Glomerular endothelial cell (primary cell): ENCODE measurements at places on chromosomes 7 and 10. TPM values are rescaled to one million over a fixed set of nuclear protein-coding genes. Genes with fewer than 3 reads are reported as not detected.

Gene AKR1D1
- total RNA-seq, result not detected in 2 replicates

Gene SPDYE16
- 0.24 TPM in 1 of 2 replicates, not detected in the other for total RNA-seq

Gene FEZF1
- not detected in 2 replicates for total RNA-seq

Gene PIK3AP1
- 0.06 and 0.10 TPM in 2 replicates for total RNA-seq

Gene FAM24B
- 3.8 and 4.7 TPM in 2 replicates for total RNA-seq

DNA sequence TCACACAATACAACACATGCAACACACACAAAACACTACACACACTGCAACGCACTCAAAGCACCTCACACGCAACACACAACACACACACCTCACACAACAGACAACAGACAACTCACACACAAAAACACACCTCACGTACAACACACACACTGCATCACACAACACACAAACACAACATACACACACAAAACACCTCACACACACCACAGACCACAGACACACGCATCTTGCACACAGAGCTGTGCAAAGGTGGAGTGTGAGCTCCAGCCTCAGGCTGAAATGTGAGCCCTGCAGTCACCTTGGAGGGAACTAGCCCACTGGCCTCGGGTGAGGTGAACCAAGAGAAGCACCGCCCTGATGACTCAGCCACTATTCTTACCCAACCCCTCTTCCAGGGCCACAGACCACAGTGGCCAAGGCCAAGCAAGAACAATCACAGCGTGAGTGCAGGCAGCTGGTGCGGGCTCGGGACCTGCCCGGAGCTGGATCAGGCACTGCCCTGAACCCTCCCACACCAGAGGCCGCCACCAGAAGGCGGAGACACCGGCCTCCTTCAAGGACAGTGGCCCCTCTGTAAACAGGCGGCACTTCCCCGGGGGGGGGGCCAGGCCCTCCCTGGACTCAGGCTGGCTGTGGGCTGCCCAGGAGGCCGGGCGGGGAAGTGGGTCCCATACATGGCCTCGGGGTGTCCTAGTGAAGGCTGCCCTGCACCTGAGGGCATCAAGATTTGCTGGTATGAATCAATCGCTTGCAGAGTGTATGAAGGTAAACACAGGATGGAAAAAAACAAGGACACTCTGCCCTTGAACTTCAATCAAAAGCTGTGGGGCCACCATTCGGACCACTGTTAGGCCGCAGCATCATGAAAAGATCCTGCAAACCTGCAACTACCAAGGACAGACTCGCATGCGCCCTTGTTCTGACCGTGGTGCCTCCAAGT, 106.7 kb downstream of the TNS3 start:
- no peak for DNase-seq

DNA sequence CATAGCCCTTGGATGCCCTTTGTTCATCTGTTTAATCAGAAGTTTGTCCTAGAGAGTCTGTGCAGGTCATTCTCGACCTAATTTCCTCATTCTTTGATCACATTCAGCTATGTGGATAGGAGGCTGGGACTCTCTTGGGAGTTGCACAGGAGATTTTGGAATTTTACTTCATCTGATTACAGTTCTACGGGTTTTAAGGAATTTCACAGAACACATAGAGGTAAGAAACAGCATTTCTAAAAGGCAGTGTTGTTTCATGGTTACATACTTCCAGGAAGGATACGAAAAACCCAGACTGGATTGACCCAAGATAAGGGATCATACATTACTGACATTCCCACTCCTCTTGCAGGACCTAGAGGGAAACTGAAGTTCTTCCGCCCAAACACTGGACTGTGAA, 45.9 kb downstream of the GATA3 start:
- no peak for DNase-seq

GRCh38 chr10:89032141-89032891, 41.7 kb downstream of the FAS start:
- DNase-seq, result peak; percentile 36

DNA sequence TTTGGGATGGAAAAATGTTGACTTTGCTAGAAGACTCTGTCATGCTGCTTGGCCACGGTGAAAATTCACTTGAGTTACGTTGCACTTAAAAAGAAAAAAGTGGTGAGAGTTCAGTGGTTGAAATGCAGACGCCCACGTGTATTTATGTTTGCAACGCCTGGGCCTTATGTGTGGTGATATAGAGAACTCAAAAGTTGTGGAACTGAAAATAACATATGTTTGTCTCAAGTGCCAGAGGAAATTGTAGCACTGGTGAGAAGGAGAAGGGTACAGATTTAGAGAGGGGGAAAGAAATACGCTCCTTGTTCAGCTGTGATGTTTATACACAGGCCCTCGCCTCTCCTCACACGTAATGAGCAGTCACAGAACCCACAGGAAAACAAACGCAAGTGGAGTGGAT, 73.6 kb downstream of the EMX2 start:
- DNase-seq, result no peak

GRCh38 chr10:110005719-110006118, 2.1 kb upstream of the ADD3 start:
- no peak for DNase-seq

GRCh38 chr10:49368256-49368655, 27.6 kb downstream of the DRGX start:
- DNase-seq, result no peak

DNA sequence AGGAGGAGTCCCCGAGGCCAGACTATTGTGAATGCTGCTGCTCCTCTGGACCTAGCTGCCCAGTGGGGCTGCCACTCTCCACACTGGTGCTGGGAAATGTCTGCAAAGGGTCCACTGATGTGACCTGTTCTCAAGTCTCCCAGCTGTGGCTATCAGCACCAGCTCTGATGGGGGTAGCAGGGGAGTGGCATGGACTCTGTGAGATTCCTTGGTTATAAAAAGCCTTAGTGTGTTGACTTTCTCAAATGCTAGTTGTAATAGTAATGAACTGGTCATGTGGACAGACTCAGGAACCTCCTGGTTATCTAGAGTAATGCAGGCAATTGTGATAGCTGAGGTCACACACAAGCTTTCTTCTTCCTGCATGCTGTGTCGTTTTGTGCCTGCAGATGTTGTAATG, 34.1 kb upstream of the ARMC3 start:
- no peak for DNase-seq

DNA sequence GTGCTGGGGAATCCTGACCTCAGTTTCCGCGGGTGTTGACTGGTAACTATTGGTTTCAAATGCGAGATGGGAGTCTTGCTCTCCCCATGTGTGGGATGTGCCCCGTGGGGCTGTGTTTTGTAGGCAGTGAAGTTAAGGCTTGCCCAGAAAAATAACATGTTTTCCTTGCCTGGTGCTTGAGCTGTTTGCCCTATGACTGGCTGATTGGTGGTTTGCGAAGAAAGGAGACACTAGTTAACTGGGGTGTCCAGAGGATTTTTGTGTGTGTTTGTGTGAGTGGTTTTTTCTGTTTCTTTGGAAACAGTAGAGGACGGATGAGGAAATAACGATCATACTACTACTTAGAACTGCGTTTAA, 61.9 kb downstream of the CREB5 start:
- no peak for DNase-seq

DNA sequence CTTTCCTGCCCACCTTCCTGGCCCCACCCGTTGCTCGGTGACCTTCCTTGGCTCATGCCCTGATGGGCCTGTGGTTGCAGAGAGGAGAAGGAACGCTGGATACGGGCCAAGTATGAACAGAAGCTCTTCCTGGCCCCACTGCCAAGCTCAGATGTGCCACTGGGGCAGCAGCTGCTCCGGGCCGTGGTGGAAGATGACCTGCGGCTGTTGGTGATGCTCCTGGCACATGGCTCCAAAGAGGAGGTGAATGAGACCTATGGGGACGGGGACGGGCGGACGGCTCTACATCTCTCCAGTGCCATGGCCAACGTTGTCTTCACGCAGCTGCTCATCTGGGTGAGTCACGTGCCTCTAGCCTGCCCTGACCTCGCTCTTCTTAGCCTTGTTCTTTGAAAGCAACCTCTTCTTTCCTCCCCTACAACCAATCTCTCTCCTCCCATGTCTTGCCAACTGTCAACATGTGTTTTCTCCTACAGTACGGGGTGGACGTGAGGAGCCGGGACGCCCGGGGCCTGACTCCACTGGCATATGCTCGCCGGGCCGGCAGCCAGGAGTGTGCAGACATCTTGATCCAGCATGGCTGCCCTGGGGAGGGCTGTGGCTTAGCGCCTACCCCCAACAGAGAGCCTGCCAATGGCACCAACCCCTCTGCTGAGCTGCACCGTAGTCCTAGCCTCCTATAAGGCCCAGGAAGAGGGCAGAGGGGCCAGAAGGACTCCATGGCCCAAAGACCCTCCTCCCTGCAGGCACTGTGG, 24.1 kb downstream of the GBX1 start:
- no peak for DNase-seq

- no peak for DNase-seq
Measured at GRCh38 chr10:133526957-133527588, at the start of gene CYP2E1. CYP2E1 (plus strand) TSS chr10:133527363; CDS start chr10:133527396, 33 bp downstream.
